Stimulated activated CD4-positive, alpha-beta T cell treated with anti-CD3 and anti-CD28 coated beads, Interleukin-1b, Interleukin-23, amount 100 ng/mL, for 1 hour (primary cell): ENCODE measurements at places on chromosomes 1 and 21.

DNA sequence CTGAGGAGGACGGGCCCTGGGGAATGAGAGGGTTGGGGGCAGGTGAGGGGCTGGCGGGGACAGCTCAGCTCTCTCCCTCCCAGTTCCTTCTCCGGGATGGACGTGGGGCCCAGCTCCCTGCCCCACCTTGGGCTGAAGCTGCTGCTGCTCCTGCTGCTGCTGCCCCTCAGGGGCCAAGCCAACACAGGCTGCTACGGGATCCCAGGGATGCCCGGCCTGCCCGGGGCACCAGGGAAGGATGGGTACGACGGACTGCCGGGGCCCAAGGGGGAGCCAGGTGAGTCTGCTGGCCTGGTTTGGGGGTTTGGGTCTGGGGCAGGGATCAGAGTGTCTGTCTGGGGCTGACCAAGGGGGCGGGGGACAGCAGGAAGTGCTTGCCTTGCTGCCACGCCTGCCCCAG, 495 bp downstream of the C1QC start:
- DNase-seq: no peak

- DNase-seq: no peak
Measured at GRCh38 chr21:29182691-29183092, 52.2 kb downstream of the MAP3K7CL start.

DNA sequence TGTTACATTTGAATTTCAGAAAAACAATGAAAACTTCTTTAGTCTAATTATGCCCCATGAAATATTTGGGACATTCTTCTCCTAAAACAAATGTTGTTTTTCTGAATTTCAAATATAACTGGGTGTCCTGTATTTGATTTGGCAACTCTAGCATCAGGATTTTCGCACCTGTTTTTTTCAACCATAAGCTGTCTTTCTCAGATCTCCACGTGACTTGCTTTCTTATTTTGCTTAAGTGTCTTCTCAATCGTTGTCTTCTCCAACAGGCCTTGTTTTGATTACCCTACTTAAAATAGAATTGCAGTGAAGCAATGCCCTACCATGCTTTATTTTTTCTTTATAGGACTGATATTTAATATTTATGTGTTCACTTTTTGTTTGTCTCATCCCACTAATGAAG, 752.8 kb upstream of the RGS18 start:
- no peak for DNase-seq

- no peak for DNase-seq
Measured at GRCh38 chr1:60130703-60131102, 57.1 kb upstream of the C1orf87 start.

GRCh38 chr21:45944601-45945000, 37.0 kb upstream of the COL6A1 start:
- no peak for DNase-seq

DNA sequence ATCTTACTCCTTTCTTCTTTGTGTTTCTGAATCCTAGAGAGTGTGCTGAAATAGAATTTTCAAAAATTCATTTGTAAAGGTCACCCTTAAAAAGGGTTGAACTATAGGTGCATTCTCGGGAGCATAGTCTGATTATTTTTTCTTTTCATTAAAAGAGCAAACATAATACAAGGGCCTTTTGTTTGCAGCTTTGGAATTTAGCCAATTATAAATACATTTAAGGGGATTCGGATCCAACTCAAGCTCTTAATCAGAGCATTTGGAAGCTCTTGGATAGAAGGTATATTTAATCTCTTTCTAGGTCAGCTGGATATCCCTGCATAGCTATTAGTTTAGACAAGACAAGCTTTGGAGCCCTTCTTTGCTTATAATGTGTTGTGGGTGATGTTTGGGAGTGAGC, 321.7 kb downstream of the HHAT start:
- no peak for DNase-seq

GRCh38 chr1:245677461-245678240, 522.9 kb downstream of the KIF26B start:
- DNase-seq: no peak

DNA sequence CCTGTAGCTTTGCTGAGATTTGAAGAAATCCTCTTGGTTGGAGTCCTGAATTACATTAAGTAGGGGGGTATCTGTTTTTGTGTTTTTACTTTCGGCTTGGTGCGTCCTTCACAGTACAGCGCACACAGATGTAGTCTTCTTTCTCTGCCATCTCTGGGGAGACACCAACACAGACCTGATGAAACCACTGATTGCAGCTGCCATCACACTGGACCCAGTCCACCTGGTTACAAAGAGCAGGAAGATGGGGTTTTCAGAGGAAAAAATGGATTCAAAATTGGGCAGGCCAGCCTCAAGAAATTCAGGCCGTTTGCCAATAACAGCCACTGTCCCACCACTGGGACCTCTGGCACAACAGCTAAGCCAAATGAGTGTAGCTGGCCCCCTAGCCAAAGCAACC, 18.7 kb upstream of the SYT2 start:
- DNase-seq: no peak

DNA sequence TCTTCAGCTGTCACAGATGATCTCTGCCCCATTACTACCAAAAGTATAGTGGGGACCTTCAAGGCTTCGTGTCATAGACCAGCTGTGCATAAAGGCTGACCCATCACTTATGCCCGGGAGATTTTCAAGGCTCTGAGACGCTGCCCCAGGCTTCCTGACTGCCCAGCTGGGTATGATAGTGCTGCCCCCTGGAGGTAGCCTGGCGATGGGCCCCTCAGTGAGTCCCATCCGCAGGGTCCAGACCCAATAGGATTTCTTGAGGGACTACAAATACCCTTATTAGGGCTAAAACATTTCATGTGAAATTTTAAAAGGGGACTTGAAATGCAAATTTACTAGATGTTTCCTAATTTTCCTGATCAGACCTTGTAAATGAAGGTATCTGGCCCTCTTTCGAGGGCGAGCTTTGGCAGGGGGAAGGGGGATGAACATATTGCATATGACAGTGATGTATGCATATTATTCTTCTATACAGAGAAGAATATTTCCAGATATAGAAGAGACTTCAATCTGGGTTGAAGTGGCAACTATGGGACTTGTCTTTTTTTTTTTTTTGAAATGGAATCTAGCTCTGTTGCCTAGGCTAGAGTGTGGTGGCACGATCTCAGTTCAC, 11.7 kb upstream of the FCMR start:
- peak; percentile 47 for DNase-seq

DNA sequence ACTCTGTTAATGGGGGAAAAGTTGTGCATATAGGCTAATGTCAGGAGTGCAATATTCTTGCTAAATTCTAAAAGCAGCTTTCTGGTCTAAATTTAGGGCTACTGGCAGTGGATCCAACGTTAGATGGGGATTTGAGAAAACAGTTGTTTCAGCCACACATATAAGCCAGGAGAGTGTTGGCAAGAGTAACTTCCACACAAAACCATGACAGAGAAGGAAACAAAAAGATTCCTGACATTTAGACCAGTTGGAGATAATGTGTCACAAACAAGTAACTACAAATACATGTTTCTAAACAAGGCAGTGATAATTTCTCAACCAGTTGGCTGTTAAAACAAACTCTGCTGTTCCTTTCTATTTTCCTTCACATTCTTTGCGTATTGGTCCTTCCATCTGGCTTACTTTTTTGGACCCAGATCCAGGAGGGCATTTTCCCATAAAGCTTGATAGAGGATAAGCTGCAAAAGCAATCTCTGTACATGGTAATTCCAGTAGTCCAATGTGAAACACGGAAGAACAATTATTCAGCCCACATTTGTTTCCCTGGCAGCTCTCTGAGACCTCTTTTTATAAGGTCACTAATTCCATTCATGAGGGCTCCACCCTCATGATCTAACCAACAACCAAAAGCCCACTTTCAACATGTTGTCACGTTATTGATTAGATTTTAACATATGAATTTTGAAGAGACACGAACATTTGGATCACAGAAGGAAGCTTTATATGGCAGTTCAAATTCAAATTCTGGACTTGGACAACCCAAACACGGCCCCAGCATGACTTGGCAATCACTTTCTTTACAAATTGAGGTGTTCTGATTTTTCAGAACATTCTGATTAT, 1888.6 kb downstream of the MRPL39 start:
- DNase-seq: no peak
